Thoracic aorta (tissue), 2 donors: ENCODE measurements at places on chromosomes 16 and 17.

GRCh38 chr17:75517297-75517865 lies 1.1 kb downstream of the TSEN54 start:
- peaks cover 21% of the 10 kb centered on the region for H3K4me1 ChIP-seq
- H3K27me3 ChIP-seq = no peaks in the 10 kb centered on the region
- peak overlapping the region; percentile 95 for H3K4me3 ChIP-seq
- H3K27ac ChIP-seq = peak overlapping the region; percentile 54
- no peak for DNase-seq

DNA sequence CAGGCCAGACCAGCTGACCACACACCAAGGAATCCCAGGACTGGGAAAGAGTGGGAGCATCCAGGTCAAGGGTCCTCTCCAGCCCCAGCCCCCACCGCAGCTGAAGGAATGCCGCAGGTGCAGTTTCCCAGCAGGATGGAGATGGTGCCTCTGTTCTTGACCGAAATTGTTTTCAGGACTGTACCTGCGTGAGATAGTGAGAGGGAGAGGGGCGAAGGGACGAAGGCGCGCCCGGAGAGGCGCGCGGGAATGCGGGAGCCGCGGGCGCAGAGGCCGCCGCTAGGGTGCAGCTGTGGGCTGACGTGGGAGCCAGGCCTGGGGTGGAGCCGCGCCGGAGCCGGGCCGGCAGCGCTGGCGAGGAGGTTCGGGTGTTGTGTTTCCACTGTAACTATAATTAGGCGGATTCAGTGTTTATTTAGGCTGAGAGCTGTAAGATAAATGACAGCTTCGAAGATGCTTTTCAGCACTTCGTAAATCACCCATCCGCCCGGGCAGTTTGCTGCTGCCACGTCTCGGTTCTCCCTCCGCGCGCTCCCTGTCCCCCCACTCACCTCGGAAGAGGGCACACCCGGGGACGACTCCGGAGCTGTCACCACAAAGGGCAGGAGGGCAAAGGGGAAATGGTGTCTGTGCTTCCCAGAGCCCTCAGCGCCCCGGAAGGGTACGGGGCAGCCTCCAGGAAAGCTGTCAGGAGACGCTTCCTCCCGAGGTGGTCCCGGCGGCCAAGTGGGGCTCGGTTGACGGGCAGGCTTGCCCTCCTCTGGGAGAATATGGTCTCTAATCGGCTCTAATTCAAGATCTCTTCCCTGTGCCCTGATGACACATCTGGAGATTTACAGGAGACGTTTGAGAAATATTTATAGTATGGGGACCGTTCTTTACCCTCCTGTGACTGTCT lies 38.2 kb downstream of the HOXB1 start:
- H3K27me3 ChIP-seq = no peaks in the 10 kb centered on the region
- H3K36me3 ChIP-seq = no peaks in the 10 kb centered on the region
- H3K4me3 ChIP-seq = peak overlapping the region; percentile 67
- no peak overlapping the region for H3K27ac ChIP-seq
- peak; percentile 16 for DNase-seq

DNA sequence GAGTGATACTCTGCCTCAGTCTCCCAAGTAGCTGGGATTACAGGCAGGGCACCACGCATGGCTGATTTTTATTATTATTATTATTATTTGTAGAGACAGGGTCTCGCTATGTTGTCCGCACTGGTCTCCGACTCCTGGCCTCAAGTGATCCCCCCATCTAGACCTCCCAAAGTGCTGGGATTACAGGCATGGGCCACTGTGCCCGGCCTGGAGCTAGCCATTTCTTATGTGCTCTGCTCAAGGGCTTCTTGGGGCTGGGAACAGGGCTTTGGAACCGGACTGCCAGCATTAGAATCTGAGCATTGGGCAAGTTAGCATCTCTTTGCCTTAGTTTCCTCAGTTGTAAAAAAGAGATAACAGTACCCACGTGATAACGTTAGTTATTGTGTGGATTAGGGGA lies 111.3 kb downstream of the C16orf78 start:
- no peaks in the 10 kb centered on the region for H3K36me3 ChIP-seq
- peak overlapping the region; percentile 59 for H3K4me3 ChIP-seq
- DNase-seq = no peak
- no peaks in the 10 kb centered on the region for H3K27me3 ChIP-seq

DNA sequence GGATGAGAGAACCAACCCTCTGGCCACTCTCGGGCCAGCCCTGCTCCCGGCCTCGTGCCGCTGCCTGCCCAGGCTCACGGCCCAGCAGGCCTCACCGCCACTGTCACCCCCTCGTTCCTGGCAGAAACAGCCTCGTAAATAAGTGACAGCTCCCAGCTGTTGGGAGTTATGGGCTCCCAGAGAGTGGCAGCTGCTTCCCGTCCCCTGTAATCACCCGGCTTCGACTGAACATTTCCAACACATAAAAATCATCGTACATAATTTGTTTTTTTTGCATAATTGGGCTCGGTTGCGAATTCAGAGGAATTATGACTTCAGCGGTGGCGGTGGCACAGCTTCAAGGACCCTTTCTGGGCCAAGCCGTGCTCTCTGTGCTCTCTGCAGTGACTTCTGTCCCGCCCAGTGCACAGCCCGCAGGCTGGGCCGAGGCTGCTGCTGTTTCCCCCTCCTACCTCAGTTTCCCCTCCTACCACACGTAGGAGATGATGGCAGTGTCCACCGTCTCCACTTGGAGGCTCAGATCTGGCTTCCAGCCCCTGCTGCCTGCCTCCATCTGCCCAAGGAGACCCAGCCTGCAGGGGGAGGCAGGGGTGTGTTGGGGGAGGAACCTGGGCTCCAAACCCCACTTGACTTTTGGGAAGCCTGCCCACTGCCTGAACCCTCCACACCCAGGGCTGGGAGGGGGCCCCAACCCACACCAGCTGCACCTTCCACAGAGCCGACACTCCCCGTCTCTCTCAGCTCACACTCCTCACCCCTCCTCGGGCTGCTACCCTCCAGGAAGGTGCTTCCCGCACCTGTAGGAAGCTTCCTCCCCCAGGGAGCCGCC lies 84.9 kb downstream of the RTN4RL1 start:
- no peaks in the 10 kb centered on the region for H3K36me3 ChIP-seq
- DNase-seq = no peak
- no peaks in the 10 kb centered on the region for H3K4me1 ChIP-seq
- H3K27me3 ChIP-seq = no peaks in the 10 kb centered on the region
- no peak overlapping the region for H3K4me3 ChIP-seq
- no peak overlapping the region for H3K27ac ChIP-seq

DNA sequence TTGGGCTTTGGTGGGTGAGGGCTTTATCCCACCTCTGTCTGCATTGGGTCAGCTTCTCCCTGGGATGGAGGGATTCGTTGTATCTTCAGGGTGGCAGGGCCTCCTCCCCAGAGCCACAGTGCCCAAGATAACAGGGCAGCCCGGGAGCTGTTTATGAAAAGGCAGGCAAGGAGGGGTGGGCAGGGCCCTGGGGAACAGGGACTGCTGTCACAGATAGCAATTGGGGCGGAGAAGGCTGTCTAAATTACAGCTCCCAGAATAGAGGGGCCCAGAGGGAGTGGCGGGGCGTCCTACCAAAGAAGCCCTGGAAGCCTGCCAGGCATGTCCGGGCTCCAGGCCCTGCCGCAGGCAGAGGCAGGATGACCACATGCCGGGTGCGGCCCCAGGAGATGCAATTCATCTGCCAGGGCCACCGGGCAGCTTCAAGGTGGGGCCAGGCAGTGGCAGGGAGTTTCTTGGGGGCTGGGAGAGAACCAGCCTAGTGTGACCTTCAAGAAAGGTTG lies 18.8 kb upstream of the PHOSPHO1 start:
- no peaks in the 10 kb centered on the region for H3K4me1 ChIP-seq
- DNase-seq = no peak
- no peak overlapping the region for H3K4me3 ChIP-seq
- H3K36me3 ChIP-seq = no peaks in the 10 kb centered on the region

GRCh38 chr16:13997526-13997925 lies 73.6 kb upstream of the MRTFB start:
- H3K27ac ChIP-seq = no peak overlapping the region
- no peak for DNase-seq
- H3K4me3 ChIP-seq = no peak overlapping the region

DNA sequence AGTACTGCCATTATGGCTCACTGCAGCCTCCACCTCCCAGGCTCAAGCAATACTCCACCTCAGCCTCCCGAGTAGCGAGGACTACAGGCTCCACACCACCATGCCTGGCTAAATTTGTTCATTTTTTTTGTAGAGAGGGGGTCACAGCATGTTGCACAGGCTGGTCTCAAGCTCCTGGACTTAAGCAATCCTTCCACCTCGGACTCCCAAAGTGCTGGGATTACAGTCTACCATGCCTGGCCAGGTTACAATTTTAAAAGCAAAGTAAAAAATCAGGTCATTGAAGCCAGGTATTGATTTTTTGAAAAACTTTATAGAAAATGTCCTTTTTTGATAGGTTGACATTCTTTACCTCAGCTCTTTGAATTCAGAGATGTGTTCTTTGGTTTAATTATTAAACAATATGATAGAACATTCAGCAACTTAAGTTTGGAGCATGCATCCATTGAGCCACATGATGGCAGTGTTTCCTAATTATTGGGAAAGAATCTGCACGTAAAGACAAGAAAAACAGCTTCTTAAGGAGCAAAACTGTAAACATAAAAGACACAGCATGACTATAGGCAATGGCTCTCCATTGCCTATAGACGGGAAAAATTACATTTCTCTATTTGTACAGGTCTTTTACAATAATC lies 1.7 kb upstream of the SLC16A11 start:
- peaks cover 15% of the 10 kb centered on the region for H3K27me3 ChIP-seq
- peaks cover 15% of the 10 kb centered on the region for H3K4me1 ChIP-seq
- no peak overlapping the region for H3K27ac ChIP-seq

- H3K27ac ChIP-seq = no peak overlapping the region
- H3K27me3 ChIP-seq = no peaks in the 10 kb centered on the region
Observed at GRCh38 chr16:56825826-56826225, 39.2 kb upstream of the SLC12A3 start.

DNA sequence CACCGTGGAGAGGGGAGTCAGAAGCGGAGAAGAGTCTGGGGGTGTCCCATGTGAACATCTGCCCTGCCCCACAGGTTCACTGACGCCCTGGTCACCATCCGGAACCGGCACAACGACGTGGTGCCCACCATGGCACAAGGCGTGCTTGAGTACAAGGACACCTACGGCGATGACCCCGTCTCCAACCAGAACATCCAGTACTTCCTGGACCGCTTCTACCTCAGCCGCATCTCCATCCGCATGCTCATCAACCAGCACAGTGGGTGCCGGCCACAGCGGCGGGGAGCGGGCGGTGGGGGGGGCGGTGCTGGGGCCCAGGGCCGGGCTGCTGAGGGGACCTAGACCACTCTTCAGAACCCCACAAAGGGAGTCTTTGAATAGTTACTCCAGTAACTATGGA lies 10.7 kb downstream of the PDK2 start:
- H3K27ac ChIP-seq = no peak overlapping the region
- H3K27me3 ChIP-seq = no peaks in the 10 kb centered on the region
- DNase-seq = no peak
- H3K36me3 ChIP-seq = peaks cover 56% of the 10 kb centered on the region

DNA sequence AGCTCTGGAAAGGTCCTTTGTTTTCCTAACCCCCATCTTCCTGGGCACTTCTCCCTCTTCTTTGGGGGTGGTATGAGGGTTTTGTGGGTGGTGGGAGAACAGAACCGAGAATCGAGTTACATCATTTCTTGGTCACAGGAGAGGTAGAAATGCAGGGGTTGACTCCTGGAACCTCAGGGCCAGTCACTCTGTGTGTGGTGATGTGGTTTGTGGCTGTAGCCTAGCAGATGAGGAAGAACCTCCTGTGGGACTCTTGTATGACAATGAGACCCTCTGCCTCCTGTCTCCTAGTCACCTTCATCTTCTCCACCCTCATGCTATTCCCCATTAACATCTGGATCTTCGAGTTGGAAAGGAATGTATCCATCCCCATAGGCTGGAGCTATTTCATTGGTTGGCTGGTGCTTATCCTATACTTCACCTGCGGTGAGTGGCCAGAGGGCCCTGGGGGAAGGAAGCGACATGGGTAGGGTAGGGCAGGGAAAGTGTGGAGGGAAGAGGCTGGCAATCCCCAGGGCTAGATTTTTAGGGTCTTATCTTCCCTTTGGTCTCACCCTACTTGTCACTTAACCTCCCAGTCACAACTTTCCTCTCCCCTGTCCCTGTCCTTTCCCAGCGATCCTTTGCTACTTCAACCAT lies 5.5 kb downstream of the ODF4 start:
- H3K36me3 ChIP-seq = no peaks in the 10 kb centered on the region
- no peak overlapping the region for H3K27ac ChIP-seq
- no peaks in the 10 kb centered on the region for H3K4me1 ChIP-seq
- H3K27me3 ChIP-seq = no peaks in the 10 kb centered on the region
- H3K4me3 ChIP-seq = no peak overlapping the region

GRCh38 chr17:45046537-45047125 lies 4.8 kb downstream of the DCAKD start:
- no peak for DNase-seq
- H3K4me1 ChIP-seq = peaks cover 17% of the 10 kb centered on the region
- no peaks in the 10 kb centered on the region for H3K36me3 ChIP-seq
- H3K4me3 ChIP-seq = no peak overlapping the region
- H3K27me3 ChIP-seq = no peaks in the 10 kb centered on the region
- H3K27ac ChIP-seq = no peak overlapping the region

DNA sequence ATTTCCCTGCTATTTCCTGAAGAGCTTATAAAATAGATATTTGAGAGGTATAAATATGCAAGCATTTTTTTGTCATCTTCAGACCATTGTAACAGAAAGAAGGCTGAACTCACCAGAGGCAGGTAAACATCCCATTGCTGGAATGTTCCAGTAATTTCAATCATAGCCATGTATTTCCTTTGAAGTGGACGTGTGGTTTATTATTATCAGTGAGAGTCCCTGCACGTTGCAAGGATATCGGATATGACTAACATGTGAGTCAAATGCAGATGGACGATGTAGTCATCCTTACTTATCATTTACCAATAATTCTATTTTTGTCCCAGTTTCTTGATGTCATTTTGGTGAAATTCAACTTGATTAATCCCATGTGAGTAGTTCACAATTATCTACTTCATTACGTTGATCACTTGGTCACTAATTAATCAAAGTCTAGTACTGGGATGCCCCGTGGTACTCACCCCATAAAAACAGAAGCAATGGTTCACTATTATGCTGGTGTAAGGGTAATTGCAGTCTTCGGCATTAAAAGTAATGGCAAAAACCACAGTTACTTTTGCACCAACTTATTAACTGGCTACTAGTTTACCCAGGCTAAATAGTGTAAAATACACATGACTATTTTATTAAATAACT lies 89.5 kb downstream of the VAT1L start:
- no peaks in the 10 kb centered on the region for H3K36me3 ChIP-seq
- no peaks in the 10 kb centered on the region for H3K4me1 ChIP-seq
- H3K27me3 ChIP-seq = no peaks in the 10 kb centered on the region
- DNase-seq = no peak
- no peak overlapping the region for H3K4me3 ChIP-seq
- no peak overlapping the region for H3K27ac ChIP-seq

DNA sequence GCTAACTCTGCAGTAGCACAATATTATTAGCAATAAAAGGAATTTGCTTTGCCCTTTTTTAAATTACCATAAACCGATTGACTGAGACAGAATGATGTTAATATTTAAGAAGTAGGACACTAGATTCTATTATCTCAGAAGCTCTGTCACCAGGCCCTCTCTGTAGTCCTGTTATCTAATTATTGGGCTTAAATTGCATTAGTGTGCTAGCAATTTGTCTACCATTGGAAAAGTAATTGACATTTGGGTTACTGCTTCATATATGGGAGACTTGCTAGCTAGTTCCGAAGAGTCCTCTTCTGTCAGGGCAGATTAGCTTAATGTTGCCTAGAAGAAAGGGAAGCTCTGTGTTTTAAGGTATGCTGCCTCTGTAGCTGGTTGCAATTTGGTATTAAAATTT lies 1107.3 kb upstream of the EEF2KMT start:
- no peak for DNase-seq
- no peaks in the 10 kb centered on the region for H3K27me3 ChIP-seq
- H3K4me3 ChIP-seq = no peak overlapping the region
- H3K4me1 ChIP-seq = no peaks in the 10 kb centered on the region
- H3K36me3 ChIP-seq = no peaks in the 10 kb centered on the region
